NCI-H2171 treated with DMSO at 0.1 percent for 48 hours (cell line): ENCODE measurements at places on chromosomes 2 and 18.
A peak's percentile ranks its signal among the peaks of the same experiment; 100 is the strongest.

DNA sequence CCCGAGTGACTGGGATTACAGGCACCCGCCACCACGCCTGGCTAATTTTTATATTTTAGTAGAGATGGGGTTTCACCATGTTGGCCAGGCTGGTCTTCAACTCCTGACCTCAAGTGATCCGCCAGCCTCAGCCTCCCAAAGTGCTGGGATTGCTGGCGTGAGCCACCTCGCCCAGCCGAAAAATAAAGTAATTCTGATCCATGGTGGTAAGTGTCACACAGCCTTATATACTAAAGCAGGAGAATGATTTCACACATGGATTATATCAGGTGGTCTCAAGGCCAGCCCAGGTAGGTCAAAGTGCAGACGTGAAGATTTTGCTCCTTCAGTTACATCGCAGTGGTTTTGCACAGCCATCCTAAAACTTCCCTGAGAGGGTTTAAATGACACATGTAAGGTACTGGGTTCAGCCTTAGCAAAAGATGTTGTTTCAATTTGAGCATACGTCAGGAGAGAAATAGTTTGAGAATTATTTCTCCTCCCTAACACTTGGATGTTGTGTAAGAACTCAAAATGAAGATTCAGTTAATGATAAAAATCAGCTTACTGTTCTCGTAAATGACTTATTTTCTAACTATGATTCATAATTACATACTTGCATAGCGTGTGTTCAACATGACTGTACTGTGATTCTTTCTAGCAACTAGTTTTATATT is 93.0 kb upstream of the SLC39A10 start:
- DNase-seq, result no peak

- no peak for DNase-seq
These were observed 48.2 kb upstream of the KDM3A start for GRCh38 chr2:86392873-86393518.

GRCh38 chr18:71797554-71797953 is 746.6 kb downstream of the CBLN2 start:
- no peak for DNase-seq

- no peak for DNase-seq
These were observed 36.1 kb downstream of the RNF152 start for GRCh38 chr18:61856678-61857077.

DNA sequence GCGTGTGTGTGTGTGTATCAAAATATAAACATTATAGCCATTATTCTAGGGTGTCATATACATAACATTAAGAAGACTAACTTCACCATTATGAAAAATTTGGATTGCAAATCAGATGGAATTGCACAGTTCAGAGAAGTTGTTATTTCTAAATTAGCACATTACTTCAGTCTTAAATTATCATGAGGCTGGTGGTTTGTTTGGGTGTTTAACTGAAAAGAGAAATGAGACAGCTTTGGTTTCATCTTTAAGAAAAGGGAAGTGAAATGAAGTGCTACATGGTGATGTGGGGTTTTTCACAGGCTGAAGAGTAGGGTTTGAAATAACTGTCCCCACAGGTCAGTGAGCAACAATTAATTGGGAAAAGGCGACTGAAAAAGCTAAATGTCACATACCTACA is 161.2 kb upstream of the XIRP2 start:
- no peak for DNase-seq

- DNase-seq, result peak; percentile 26
These were observed 7.9 kb downstream of the PKP4 start for GRCh38 chr2:158464426-158465281.
